ENCODE measurements at places on chromosomes 3 and 15.

DNA sequence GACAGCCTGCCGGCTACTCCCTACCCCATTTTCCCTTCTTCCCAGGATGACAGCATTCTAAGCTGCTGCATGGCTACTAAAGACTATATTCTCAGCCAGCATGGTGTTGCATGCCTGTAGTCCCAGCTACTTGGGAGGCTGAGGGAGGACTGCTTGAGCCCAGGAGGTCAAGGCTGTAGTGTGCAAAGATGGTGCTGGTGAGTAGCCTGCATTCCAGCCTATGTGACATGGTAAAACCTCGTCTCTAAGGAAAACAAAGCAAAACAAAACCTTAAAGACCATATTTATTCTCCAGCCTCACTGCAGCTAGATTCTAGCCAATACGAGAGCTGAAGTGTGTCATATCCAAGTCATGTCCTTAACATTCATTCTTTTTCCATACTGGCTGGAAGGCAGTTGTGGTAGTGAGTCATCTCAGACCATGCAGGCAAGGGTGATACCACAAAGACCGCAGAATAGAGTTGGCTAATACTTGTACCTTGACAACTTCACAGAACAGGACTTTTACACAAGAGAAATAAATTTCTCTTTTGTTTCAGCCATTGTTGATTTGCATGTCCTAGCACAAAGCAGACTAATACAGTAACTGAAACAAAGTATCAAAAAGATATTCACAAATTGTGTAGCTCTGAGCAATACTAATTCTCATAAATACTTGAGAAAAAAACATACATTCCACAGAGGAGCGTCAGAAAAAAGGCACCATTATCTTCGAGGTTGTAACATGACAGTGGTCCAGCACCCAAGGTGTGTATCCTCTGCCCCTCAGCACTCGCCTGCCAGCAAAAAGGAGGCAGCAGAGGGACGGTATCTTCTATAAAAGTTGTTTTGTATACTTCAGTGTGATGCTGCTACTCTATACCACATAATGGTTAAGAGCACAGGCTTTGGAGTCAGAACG is 14.8 kb downstream of the PBRM1 start:
- no peak for DNase-seq

GRCh38 chr3:40765884-40766283 is 241.1 kb downstream of the ZNF621 start:
- no peak for DNase-seq

DNA sequence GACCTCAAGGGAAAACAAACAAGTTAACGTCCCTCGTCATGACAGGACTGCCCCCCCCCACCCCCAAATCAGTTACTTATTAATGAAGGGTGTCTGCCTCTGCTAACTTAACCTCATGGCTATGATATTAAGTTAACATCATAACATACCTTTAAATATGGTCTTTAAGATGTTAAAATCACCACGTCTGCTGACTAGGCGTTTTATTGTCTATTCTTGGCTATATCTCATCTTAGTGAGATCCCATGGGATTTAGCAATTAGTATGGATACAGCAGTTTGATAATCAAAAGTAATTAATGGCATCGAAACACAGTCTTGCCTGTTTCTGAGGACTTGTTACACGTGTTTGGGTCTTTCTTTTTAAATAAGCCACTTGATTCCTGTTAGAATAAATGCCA is 186.9 kb downstream of the FOXB1 start:
- DNase-seq: no peak

GRCh38 chr3:55267206-55267930 is 219.7 kb downstream of the WNT5A start:
- no peak for DNase-seq

DNA sequence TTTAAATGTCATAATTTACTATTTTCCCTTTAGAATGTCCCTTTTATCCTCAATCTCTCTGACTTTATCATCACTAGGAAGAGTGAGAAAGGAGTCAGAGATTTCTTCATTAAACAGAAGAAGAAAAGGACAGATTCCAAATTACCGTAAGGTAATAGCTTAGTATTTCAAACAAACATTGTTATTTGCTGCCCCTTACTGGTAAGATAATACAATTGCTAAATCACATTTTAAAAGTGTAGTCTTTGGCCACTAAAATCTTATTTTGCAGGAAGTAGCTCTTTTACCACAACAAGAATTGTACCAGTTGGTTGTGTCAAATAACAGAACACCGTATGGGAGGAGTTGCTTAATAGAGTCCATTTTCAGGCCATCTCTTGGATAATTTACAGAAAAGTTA is 53.7 kb downstream of the CGGBP1 start:
- DNase-seq: no peak

DNA sequence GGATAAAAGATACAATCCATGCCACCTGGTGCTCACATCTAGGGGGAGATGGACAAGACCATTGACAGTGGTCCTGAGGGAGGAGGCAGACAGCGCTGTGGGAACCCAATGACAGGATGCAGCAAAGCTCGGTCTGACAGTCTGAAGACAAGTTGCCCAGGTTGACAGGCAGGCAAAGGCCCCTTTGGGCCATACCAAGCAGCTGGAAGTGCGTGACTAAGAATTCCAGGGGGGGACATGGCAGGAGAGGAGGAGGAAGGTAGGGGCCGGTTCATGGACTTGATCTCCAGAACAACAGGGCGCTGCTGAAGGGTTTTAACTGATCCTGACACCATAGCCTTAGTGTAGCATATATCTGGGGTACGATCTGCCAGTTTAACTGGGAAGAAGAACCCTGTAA is 83.4 kb downstream of the RPLP1 start:
- no peak for DNase-seq

GRCh38 chr3:149596134-149596770 is 61.6 kb downstream of the WWTR1 start:
- DNase-seq: no peak

DNA sequence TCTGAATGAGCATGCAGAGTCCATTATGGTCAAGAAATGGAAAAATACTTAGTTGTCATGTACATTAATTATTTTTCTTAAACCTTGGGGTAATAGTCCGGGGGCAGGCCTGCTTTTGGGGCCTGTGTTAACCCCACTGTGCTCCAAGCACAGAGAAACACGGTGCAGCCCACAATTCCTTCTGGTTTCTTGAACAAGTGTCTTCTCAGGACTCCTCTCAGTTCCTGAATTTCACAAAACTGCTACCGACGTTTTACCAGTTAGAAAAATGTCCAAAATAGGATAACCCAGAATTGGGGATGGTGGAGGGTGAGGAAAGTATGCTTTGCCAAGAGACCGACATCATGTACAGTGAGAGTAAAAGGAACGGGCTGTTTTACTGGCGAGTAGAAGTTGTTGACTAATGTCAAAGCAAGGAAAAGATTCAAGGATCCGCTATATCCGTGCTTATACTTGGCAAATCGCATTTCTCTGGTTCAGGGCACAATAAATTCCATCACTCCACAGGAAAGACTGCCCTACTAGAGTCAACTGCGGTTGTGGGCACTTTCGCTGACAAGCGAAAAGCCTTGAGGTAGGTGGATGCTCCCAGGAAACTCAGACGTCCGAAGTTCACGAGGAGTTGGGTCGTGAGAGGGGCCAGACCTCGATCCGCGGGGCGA is 495 bp upstream of the NXPE3 start:
- peak; percentile 5 for DNase-seq

- DNase-seq: no peak
Observed at GRCh38 chr3:171192176-171192854, 165.8 kb upstream of the SLC2A2 start.

Measured in SK-N-DZ (cell line).